NCI-H1694 treated with DMSO at 0.1 percent for 48 hours (cell line): ENCODE measurements at places on chromosomes 7 and 10.

GRCh38 chr10:64191286-64191685 lies 670.1 kb downstream of the REEP3 start:
- no peak for DNase-seq

DNA sequence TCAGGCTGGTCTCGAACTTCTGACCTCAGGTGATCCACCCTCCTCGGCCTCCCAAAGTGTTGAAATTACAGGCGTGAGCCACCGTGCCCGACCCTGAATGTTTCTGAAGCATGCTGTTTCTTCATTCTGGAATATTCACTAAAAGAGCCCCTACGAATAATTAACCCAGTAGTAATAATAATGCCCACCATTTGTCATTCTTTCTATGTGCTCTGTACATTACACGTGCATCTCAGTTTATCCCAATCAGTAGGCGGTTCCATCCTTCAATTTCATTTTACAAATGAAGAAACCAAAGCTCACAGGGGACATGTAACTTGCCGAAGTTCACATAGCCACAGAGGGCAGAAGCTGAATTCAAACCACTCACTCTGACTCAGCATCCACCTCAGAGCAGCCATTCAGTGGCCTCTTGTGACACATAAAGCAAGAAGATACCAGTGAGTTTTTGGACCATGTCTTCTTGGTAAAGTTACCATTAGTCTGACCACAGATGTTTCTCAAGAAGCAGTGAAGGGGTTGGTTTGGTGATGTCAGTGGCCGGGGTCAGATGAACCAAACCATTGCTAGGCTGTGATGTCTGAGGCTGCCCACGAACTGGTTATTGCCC lies 71.9 kb upstream of the DUSP5 start:
- no peak for DNase-seq

DNA sequence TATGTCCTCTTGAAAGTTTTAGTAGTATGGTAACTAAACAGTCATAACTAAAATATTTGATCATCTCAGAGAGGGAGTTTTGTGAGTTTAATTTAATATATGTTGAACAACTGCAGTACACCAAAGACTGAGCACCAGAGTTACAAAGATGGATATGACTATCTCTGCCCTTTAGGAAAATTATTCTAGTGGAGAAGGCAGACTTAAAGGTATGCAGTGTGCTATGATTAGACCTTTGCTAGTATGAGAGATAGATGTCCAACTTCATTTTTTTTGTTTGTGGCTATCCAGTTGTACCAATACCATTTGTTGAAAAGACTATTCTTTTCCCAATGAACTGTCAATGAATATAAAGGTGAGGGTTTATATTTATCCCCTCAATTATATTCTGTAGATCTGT lies 33.4 kb downstream of the AKAP9 start:
- no peak for DNase-seq

- DNase-seq = no peak
Measured at GRCh38 chr7:118082506-118082905, 101.5 kb upstream of the LSM8 start.

GRCh38 chr7:112462236-112462635 lies 12.0 kb downstream of the IFRD1 start:
- no peak for DNase-seq

- no peak for DNase-seq
Measured at GRCh38 chr10:103445767-103446567, 6.2 kb downstream of the CALHM2 start.

DNA sequence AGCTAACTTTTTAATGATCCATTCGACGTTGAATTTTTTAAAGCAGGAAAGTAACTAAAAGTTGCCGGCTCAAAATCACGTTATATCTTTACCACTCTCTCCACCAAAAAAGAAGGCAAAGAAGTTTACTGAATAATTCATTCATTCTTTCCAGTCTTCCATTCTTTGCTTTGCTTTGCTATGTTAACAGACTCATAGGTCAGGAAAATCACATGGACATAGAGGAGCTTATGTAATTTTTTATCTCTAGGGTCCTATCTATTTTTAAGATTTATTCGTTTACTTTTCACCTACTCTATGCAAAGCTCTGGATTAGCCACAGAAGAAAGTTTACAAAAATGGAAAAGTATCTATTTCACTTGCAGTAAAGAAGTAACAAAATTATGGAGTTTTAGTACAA lies 52.6 kb downstream of the MRC1 start:
- no peak for DNase-seq

DNA sequence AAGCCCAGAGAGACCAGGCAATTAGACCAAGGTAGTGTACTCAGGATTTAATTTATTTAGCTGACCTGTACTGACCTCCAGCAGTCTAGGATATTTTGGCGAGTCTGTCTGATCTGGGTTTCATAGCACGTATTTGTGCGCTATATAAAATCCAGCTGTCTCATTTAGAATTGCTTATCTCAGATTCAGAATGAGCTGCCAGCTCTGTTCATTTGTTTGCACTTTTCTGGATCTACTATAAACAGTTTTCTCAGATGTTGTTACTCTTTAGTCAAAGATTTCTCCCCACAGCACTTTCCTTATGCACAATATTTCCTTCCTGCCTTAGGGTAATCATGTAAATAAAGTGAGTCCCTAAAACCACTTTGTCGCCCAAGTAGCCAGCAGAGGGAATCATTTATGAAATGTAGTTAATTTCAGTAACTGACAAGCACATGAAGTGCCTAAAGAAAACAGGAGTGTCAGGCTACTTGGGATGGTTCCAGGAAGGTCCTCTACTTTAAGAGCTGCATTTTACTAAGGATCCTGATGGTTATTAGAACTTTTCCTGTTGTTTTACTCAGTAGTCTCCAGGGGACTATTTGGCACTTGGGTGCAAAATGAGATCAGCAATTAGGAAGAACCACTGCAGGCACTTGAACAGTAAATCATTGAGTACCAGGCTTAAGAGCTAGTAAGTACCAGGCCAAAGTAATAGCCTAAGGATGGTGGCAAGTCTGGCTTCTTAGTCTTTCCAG lies 226.4 kb downstream of the TWIST1 start:
- DNase-seq = no peak

DNA sequence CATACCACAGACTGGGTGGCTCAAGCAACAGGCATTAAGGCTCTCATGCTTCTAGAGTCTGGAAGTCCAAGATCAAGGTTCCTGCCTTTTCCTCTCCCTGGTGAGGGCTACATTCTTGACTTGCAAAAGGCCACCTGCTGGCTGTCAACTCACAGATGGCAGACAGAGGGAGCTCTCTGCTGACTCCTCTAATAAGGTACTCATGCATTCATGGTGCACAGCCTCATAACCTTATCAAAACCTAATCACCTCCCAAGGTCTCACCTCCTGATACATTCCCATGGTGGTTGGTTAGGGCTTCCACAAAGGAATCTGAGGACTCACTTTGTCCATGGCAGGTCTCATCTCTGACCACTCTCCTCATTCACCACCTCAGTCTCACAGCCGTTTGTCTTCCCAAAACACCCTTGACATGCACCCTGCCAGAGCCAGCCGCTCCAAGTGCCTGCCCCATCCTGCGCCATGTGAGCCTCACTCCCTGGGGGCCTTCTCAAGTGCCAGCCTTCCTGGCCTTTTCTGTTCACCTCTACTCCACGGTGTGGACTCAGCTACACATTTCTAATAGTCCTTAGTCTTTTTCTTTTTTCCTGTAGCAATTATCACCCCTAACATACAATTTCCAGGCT lies 400.3 kb upstream of the ADARB2 start:
- DNase-seq = peak; percentile 3

GRCh38 chr7:8491544-8492489 lies 58.4 kb downstream of the NXPH1 start:
- no peak for DNase-seq

- no peak for DNase-seq
Measured at GRCh38 chr7:34879871-34880270, 157.4 kb downstream of the DPY19L1 start.

- peak; percentile 84 for DNase-seq
Measured at GRCh38 chr7:95811846-95812445, 39.6 kb downstream of the DYNC1I1 start.

DNA sequence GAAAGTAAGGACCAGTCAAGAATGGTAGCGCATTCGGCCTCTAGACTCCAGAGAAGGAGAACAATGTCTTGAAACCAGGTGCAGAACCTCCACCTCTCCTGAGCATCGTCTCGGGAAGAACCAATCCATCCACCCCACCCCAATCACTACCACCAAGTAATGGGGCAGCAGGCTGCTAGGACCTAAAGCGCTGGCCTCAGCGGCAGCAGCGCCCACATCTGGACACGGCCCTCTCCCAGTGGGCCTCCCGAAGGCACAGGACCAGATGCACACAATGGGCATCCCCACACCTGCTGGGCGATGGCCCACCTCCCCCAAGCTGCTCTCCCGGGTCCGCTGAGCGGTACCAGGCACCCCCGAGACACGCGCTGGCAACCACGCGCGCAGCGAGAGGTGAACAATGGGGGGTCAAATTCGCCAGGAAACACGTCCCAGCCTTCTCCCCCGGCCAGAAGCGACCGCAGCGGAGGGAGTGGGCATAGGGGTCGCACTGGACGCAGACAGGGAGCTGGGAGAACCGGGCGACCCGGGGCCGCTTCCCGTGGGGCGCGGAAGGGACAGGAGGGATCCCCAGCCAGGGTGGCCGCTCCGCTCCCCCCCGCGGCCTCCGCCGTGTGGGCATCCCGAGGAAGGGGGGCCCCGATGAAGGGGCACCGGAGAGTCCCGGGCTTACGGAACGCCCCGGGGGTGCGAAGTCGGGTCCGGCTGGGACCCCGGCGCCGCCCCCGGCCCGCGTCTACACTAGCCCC lies 506 bp downstream of the CTTNBP2 start:
- no peak for DNase-seq

GRCh38 chr7:149616898-149617297 lies 119.3 kb upstream of the ZNF746 start:
- DNase-seq = no peak

- DNase-seq = no peak
Measured at GRCh38 chr10:69088471-69088769, 517 bp downstream of the SRGN start.

DNA sequence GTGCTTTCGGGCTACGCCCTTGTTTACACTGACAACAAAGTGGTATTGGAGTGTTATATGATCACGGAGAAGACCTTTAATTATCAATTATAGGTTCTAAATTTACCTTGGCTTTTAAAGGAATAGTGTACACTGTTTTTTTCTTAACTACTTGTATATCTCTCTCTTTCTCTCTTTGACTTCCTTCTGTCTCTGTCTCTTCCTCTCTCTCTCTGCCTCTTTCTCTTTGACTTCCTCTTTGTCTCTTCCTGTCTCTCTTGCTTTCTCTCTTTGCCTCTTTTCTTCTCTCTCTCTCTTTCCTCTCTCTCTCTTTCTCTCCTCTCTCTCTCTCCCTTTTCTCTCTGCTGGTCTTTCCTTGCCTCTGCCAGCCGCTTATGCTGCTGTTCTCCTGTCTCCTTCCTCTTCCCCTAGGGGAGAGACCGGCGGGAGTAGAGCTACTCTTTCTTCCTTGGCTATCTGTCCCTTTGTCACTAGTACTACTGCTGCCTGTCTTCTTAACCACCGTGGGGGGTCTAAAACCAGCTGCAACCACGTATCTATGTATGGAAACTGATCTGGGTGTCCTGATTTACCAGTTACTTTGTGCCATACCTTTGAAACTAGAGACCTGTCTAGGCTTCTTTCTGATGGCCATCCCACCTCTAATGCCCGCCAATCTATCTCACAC lies 36.9 kb upstream of the GSDME start:
- no peak for DNase-seq

- no peak for DNase-seq
Measured at GRCh38 chr7:149855361-149856305, 17.5 kb downstream of the ZNF862 start.

- DNase-seq = no peak
Measured at GRCh38 chr10:65628493-65629139, 1297.2 kb upstream of the LRRTM3 start.

DNA sequence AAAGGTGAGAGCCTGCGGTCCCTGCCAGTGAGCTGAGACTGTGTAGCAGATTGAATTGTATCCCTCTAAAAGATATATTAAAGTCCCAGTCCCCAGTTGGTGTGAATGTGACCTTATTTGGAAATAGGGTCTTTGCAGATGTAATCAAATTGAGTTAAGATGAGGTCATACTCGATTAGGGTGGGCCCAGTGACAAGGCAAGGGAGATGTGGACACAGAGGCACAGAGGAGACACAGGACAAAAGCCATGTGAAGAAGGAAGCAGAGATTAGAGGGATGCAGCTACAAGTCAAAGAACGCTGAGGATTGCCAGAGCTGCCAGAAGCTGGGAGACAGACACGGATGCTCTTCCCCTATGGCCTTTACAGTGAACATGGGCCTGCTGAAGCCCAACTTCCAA lies 104.3 kb downstream of the CLEC2L start:
- no peak for DNase-seq

GRCh38 chr7:138542183-138542582 lies 82.1 kb downstream of the TRIM24 start:
- no peak for DNase-seq

DNA sequence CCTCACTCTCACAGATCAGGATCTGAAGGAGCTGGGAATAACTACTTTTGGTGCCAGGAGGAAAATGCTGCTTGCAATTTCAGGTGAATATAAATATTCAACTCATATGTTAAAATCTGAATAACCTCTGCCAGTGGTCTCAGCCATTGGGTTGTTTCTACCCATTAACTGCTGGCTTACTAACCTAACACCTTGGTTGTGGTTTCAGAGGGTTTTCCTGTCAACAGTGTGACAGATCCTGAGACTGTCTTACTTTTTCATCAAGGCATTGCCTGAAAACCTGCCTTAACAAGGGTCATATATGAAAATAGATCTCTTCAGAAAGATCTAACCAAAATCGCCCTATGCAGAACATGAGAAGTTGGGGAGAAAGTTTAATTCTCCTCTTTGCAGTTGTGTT lies 307.7 kb downstream of the BICC1 start:
- no peak for DNase-seq

DNA sequence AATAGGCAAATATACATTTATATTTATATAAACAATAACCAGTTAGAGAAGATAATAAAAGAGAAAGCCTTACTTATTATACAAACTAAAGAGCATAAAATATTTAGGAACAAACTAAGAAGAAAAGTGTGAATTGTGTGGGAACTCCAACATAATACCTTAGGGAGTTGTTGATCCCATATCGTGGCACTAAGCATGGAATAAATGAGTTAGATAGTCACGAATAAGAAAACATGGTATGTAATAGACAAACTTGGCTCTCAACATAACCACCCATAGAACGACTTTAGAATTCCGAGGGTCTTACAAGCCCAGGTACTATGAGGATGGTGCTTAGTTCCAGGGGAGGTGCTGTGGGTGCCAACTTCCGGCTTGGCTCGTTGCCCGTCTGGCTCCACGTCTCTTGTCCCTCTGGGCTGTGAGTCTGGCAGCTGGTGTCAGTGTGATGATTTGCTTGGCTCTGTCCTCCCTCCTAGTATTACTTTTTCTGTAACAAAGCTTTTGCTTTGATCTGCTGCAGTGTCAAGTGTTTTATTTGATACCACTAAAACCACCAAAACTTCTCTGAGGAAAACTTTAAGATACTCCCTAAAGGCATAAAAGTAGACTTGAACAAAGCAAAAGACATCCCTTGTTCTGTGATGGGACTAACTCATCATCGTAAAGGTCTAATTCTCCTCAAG lies 9.5 kb upstream of the RBM20 start:
- DNase-seq = peak; percentile 24

DNA sequence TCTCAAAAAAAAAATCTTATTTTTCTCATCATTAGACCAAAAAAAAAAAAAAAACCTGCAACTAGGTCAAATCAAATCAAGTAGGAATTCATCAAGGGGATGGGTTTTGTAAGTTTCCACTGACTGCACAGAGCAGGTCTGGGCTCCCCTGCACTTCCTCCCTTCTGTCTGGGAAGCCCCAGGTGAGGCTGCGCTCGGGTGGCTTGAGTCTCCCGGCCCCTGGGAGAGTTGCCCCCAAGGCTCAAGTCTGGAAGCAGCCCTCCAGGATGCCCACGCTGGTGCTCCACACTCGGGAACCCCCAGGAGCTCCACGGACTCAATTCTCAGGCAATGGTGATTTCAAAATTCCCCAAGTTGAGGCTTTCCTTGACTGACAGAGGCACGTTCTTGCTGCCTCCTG lies 41.7 kb upstream of the RBM33 start:
- DNase-seq = no peak
